H9 (cell line): ENCODE measurements at places on chromosomes 11 and 22.

DNA sequence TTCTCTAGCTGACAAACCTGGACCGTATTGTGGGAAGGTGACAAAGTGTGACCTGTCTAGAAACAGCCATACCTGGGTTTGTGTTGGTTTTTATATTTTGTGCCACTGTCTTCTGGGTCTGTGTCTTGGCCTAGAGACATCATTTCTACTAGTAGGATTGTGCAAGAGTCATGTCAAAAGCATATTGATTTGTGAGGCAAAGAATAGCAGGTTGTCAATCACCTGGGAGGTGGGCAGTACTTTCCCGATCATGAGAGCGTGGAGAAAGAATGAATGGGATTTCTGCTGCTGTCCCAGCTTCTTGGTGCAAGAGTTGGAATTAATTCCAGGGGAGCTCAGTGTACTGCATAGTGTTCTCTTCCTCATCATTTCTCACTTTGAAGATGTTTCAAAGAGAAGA lies 5.0 kb upstream of the FERMT3 start:
- DNase-seq = no peak

DNA sequence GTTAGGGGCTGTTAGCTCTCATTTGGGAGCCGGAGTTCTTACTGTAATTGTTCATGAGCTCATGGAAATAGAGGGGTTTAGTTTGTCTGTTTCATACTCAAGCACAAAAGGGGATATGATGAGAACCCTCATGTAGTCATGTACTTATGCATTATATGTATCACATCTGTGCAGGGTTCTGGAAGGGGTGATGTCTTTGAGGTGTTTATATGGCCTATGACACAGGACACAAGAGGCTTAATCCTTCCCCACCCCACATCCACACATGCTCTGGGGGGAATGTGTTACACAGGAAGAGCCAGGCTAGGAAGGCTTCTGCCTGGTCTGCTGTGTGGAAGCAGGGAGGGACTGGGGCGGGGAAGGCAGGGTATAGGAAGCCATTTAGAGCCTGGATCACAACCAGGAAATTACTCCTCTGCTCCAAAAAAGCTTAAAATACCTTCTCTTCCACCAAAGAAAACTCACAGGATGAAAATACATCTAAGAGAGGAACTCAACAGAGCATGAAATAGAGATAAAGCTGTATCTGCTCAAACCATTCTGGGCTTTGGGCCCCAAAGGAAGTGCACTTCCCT lies 316.1 kb downstream of the TMEM135 start:
- no peak for DNase-seq

DNA sequence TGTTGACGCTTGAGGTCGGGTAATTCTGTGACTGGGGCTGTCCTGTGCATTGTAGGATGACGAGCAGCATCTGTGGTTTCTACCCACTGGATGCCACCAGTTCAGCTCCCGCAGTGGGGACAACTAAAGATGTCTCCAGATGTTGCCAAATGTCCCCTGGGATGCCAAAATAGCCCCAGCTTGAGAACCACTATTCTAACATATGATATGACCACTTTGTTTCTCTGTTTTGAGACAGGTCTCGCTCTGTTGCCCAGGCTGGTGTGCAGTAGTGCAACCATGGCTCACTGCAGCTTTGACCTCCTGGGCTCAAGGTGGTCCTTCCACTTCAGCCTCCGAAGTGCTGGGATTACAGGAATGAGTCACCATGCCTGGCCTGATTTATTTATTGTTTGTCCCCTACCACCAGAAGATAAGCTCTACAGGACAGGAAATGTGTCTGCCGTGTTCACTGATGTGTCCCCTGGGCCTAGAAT lies 4.4 kb upstream of the MEN1 start:
- DNase-seq = no peak

- no peak for DNase-seq
These were observed 3.8 kb upstream of the OR10A5 start for GRCh38 chr11:6841694-6842093.

DNA sequence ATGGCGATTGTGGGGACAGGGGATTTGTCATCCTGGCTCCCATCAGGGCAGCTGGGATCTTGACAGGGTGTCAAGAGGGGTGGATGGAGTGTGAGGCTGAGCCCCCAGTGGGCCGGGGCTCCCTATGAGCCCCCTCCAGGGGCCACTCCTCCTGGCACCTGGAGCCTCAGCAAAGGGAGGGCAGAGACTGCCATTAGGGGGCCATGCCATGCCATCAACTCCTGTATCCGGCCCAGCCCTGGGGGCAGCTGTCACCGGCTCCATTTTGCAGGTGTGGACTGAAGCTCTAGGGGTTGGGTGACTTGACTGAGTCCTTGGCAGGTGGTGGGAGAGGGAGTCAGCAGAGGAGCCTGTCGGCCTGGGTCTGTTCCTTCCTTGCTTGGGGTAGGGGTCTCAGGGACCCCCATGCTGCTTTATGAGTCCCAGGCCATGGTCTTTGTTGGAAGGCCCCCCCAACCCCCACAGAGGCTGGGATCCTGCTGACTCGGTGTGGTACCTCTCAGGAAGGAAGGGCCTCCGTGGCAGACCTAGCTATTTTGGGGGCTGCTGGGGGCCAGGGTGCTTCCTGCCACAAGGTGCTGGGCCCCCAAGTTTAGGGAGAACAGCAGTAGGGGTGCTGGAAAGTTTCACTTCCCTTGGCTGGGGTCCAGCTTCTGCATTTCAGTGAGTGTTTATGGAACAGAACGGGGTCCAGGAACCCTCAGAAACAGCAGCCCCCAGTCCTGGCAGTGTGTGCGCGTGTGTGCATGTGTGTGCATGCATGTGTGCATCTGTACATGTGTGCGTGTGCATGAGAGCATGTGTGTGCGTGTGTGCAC lies 1.5 kb downstream of the ACY3 start:
- no peak for DNase-seq

DNA sequence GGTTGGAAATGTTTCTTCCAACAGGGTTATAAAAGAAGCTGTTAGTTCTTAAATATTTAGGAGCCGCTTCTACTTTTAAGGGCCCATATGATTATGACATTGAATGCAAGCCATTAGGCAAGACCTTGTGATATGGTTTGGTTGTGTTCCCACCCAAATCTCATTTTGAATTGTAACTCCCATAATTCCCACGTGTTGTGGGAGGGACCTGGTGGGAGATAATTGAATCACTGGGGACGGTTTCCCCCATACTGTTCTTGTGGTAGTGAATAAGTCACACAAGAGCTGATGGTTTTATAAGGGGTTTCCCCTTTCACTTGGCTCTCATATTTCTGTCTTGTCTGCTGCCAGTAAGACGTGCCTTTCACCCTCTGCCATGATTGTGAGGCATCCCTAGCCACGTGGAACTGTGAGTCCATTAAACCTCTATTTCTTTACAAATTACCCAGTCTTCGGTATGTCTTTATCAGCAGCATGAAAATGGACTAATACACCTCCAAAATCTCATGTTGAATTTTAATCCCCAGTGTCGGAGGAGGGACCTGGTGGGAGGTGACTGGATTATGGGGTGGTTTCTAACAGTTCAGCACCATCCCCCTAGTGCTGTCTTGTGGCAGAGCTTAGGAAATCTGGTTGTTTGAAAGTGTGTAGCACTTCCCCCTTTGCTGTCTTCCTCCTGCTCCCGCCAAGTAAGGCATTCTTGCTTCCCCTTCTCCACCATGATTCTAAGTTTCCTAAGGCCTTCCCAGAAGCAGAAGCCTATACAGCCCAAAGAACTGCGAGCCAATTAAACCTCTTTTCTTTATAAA lies 4.3 kb downstream of the CD59 start:
- DNase-seq = no peak

DNA sequence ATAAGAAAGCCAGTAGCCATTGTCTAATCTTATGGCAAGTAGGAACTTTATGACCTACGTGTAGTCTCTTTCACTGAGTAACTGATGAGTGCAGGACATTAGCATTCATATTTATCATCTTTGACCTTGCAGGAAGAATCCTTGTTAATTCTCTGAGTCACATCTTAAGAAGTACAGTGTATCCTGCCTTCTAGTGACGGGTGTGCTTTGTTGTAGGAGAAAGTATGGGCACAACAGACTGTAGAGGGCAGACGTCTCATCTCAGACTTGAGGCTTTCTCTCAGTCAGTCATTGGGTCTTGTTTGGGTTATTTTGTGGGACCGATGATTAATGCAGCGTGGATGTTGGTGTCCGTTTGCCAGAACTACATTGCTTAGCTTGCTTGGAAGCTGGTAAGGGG lies 6.8 kb downstream of the RNF214 start:
- DNase-seq = no peak

DNA sequence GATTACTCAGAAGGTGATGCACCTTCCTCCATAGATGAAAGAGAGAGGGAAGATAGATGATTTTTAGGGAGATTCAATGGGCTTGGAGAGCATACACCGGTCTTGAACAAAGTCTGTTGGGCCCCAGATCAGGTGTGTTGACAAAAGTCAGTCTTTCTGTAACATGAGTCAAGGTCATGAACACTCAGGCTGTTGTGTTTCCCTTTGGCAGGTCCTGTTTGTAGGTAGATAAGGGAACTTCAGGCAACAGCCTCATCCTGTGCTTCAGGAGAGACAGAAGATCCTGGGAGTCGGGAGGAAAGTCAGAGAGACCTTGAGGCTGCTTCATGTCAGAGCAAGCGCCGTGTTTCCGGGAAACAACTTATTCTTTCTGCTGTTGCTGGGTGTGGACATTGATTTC lies 703.1 kb downstream of the BRD1 start:
- peak; percentile 22 for DNase-seq

- DNase-seq = peak; percentile 77
These were observed 10.6 kb downstream of the TMEM184B start for GRCh38 chr22:38262051-38262795.

DNA sequence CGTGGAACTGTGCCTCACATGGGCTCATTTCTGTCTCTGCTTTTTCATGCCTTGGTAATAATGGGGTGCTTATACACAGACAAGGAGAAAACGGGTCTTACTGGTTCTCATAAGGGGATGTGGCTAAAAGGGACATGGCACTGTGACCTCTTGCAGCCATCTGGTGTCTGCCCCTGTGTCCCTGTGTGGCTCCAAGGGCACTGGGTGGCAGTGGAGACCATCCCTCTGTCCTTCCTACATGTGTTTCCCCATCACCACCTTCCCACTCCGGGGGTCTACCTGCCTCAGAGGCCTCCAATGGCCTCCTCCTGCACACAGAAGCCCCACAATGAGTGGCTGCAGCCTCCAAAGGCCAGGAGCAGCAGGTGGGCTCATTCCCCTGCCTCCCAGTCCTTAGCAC lies 221.2 kb downstream of the CEP164 start:
- no peak for DNase-seq

GRCh38 chr11:5367448-5368074 lies 16.1 kb upstream of the OR51M1 start:
- no peak for DNase-seq

DNA sequence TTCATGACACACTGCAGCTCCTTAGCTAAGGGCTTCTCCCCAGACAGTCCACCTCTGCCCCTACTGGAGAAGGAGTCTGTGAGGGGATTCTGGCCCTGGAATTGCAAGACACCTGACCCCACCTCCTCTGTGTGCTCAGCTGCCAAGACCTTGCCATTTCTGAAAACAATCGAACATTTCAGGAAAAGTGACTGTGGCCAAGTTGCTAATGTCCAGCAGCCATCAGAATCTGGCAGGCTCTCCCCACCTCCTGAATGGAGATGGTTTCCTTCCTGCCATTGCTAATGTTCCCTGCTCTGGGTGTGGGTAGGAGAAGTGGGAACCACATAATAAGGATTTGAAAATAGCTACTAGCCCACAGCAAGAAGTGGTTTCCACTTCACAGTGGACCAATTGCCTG lies 127.2 kb upstream of the ALX4 start:
- no peak for DNase-seq

- DNase-seq = no peak
These were observed 8.0 kb downstream of the CSNK2A3 start for GRCh38 chr11:11345099-11345498.

GRCh38 chr11:46386674-46387073 lies 4.9 kb downstream of the CHRM4 start:
- no peak for DNase-seq

DNA sequence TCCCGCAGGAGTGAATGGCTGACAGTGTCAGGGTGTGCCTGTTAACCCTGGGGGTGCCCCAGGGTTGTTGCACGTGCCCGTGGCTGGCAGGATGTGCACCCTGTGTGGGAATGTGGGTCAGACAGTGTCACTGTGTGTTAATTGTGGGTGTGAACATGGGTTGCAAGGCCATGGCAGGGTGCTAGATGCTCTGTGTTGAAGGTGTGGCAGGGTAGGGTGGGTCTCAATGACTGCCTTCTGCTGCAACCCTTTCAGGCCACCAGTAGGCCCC lies 8.3 kb downstream of the RIN1 start:
- no peak for DNase-seq

- no peak for DNase-seq
These were observed 45.2 kb downstream of the SYN3 start for GRCh38 chr22:33012833-33013450.

DNA sequence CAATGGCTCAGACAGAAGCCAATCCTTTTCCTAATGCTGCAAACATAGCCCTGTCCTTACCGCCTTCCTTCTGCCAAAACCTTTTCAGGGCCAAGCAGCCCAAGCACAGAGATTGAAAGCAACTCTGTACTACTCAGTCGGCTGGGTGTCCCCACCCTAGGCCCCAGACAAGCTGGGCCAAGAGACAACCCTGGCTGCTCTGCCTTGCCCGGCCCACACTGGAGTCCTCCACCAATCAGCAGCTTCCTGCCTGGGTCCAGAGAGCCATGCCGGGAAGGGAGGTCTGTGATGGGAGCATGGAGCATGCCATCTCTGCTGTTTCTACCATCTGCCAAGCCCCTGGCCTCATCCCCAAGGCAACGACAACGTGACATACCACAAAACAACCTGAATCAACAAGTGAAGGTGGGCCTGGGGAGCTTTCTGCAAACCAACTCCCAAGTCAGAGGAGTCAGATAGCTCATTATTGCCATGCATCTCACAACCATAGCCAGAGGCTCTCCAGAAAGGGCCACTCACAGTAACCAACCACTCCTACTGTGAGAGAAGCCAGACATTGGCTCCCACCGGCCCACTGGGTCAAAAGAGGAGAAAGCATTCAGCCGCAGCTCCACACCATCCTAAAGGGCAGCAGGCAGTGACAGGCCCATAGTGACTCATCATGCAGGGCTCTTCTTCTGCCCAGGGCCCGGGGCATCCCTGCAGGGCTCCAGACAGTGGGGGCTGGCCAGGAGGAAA lies 18.2 kb downstream of the PATZ1 start:
- no peak for DNase-seq
